Calu3 (cell line): ENCODE measurements at places on chromosomes 3 and 15.

DNA sequence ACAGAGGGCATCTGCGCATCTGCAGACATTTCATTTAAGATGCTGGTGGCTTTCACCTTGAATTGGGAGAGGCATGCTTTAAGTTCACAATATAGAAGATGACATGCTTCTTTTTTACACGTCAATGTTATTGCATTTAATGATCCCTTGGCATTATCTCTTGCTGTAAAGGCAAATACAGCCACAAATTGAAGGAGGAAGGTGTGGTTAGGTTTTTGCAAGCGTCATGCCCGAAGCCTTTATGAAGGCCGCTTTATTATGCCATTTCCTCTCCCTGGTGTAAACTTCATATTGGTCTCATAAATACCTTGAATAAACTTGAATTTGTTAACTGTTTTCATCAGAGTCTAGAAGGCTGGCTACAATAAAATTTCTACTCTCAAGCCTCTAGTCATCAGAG lies 212.7 kb downstream of the PDZRN3 start:
- no peak for DNase-seq

DNA sequence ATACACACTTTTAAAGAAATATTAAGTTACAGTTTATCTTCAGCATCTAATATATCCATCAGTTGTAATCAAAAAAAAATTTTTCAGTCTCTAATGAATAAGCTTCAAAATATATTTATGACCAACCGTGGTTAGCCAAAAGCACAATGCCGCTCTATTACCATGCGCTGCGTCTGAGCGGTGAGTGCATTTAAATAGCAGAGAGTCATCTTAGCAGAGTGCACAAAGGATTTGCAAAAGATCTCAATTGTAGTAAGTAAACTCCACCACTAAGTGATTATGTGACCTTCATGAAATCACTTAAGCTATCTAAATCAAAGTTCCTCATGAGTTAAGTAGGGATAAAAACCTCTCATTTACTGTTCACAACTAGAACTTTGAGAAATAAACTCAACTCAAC lies 4.9 kb downstream of the TP63 start:
- DNase-seq, result no peak

DNA sequence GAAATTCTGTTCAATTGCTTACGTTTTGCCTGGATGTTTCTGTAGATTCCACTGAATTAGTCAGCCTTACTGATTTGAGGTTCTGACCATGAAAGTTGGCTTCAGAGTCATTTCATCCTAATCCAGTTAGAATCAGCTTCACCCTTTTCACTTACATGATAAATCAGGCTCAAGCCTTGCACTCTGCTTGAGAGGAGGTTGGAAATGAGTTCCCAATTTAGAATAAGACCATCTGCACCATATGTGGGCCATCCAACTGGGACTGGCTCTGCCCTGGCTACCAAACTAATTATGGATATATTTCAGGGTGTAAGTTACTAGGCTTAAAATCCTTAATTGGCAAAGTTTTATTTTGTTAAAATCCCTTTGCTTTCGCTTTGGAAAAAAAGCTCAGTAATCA lies 255.7 kb downstream of the CHL1 start:
- DNase-seq, result no peak

GRCh38 chr15:31208817-31209216 lies 107.3 kb upstream of the TRPM1 start:
- DNase-seq, result no peak

- peak; percentile 84 for DNase-seq
Observed at GRCh38 chr3:48989796-48990635, at the start of gene P4HTM. Gene P4HTM (plus strand): TSS chr3:48990241. CDS start chr3:48990257, 16 bp downstream.

DNA sequence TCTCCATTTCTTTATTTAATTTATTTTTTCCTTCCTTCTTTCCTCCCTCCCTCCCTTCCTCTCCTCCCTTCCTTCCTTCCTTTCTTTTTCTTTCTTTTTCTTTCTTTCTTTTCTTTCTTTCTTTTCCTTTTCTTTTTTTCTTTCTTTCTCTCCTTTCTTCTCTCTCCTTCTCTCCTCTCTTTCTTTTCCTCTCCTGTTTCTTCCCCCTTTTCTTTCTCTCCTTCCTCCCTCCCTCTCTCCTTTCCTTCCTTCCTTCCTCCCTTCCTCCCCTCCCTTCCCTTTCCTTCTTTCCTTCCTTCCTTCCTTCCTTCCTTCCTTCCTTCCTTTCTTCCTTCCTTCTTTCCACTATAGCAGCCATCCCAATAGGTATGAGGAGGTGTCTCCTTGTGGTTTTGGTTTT lies 6.8 kb upstream of the PDIA5 start:
- DNase-seq, result no peak

DNA sequence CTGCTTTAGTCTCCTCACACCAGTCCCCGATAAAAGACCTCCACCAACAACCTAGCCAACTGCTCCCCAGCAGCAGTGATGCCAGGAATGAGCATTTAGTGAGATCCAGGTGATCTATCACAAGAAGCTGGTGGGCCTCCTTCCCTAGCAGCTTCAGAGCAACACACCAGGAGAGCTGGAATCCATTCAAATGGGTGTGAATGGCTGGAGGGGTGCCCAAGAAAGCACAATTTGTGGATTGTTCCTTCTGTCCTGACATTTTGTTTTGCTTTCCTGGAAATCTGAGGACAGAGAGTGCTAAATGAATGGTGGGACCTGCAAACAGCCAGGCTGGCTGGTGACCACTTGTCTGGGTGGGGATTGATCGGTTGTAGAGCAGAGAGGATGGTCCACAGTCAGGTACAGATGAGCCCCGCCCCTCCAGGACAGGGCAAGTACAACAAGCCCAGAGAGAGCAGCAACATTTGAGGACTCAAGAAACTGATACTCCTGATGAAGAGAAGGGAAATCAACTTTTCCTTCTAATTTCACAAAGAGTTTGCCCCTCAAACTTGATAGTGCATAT lies 316.8 kb downstream of the VPS13C start:
- DNase-seq, result no peak

DNA sequence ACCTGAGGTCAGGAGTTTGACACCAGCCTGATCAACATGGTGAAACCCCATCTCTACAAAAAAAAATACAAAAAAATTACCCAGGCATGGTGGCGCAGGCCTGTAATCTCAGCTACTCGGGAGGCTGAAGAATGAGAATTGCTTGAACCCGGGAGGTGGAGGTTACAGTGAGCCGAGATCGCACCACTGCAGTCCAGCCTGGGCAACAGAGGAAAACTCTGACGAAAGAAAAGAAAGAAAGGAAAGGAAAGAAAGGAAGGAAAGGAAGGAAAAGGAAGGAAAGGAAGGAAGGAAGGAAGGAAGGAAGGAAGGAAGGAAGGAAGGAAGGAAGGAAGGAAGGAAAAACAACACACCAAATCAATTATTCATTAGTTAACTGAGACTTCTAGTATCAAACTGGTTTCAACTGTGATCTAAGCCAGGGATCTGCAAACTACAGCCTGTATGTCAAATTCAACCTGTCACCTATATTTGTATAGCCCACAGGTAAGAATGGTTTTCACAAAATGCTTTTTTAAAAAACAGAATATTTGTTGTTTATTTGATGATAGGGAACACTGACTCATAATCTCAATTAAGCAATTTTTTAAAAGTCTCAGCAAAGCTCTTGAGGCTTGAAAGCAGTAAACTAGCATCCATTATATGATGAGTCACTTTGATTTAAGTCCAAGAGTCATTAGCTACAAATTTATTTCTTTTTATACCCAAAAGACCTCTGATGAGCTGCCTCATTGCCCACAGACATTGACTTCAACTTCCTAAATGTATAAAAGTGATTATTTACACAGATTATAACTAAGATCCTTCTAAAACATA lies 127.6 kb downstream of the TBL1XR1 start:
- no peak for DNase-seq

GRCh38 chr3:191412759-191413158 lies 48.2 kb upstream of the PYDC2 start:
- no peak for DNase-seq

DNA sequence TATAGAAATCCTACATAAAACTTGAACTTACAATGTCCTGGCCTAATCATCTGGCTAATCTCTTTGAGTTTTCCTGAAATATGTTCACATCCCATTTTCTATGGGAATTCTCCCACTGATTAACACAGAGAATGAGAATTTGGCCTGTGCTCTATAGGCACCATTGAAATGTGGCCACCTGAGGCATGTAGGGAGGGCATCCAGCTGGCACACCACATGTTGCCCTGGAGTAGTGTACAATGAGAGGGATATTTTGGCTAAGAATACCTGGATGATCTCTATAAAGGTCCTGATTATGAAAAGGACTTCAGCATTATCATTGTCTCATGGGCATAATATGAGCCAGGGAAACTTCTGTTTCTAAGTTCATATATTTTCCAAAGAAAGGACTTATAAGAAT lies 324.0 kb downstream of the ZBTB20 start:
- DNase-seq, result no peak

- no peak for DNase-seq
Observed at GRCh38 chr3:11212299-11212608, 58.0 kb downstream of the HRH1 start.

DNA sequence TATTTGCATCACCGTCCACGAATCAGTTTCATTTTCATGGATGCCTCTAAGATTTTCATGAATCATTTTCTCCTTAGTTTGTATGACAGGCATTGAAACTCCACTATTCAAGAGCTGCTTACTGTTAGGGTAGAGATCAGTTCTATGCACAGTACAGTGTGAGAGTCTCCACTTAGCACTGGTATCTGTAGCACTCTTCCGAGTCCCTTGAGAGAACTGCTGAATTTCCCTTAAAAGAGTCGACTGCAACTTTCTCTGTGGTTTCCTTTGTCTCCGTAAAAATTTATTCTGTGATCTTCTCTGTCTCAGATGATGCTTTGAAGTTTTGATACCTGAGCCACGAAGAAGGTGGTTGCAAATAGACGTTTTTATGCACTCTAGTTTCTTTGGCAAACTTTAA lies 14.8 kb downstream of the GTPBP8 start:
- DNase-seq, result no peak

DNA sequence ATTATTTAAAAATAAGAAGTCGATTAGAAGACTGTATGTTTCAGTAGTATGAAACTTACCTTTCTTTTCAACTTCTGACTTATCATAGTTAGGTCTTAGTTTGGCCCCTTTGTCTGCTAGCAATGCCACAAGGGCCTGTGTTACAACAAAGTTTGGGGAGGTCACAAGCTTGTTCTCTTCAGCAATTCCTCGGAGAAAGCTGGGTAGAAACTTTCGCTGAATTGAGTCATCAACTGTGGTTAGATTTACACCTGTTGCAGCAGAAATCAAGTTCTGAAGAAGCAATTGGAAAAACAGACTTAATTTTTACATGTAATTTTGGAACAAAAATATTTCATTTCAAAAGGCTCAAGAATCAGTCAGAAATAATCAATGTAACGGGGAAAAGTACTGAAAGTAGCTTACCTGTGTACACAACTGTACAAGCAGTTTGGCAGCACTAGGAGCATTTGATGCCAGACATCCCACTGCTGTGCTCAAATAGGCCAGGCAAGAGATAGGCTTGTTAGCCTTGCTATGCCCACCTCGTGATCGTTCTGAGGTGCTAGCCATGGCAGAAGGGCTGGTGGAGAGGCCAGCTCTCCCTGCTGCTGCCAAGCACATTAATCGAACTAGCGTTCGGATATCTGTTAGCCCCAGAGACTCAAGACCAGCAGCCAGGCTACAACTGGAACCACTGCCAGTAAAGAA lies 58.6 kb downstream of the FBXL22 start:
- no peak for DNase-seq

- DNase-seq, result peak; percentile 85
Observed at GRCh38 chr3:12405432-12406272, 78.6 kb upstream of the TSEN2 start.

- DNase-seq, result no peak
Observed at GRCh38 chr3:53260286-53260785, 4.5 kb upstream of the TKT start.

- DNase-seq, result no peak
Observed at GRCh38 chr3:2390926-2391532, 292.4 kb downstream of the CNTN4 start.

DNA sequence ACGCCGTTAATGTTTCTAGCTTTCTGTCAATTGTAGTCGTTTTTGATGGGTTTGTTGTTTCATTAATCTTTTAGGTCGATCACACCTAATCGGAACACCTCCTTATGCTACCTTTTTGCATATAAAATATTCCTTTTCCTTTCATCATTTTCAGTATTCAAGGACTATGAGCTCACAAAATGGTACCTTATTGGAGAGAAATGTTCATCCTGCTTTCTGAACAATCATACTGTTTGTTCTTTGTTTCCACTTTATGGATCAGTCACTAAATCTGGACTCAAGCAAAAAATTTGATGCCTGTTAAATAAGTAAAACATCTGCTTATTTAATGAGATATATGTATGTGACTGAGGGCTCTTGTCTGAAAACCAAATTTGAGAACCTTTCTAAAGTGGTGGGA lies 1.1 kb downstream of the KIF15 start:
- no peak for DNase-seq

DNA sequence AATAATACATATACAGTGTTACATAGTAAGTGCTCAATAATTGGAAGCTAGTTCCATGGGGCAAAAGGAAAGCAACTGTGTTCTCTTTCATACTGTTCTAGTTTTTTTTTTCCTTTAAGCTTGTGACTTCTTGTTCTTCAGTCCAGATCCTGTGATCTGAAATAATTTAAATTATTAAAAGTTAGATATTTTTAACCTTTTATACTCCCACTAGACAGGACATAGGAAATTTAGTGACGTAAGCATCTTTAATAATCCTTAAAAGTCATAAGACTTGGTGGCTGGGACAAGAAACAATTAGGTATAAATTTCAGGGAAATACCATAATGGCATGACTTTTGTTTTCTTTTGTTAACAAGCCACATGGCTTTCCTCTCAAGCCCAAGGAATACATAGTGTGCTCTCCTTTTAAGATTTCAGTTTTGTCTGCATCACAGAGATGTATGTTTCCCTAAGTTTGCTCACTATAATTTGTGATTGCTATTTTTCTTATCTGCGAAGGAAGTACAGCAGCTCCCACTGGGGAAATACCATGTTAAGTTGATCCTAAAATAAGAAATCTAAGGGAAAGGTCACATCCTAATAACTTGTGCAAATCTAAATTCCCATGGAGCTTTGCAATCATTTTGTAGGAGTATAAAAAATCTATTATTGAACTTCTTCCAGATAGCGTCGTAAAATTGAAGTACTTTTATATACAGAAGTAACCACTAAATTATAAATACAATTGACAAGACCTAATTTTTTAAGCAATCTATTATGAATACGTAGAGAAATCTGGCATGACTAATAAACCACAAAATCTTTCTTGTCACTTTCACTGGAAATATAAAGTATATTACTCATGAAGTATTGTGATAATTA lies 30.1 kb downstream of the PPARG start:
- DNase-seq, result no peak

DNA sequence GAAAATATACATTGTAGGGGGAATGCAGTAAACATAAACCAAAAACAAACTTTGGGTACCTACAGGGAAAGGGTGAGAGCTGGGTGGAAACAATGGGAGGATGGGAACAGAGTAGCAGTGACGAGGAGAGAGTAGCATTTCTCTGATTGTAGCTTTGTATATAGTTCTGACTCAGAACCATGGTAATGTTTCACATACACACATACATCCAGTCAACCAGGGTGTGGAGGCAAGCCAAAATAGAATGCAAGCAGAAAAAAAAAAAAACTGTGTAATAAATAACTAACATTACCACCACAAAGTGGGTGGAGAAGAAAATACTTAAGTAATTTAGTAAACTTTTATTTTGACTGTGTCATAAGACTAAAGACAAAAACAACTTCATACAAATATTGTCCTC lies 27.2 kb downstream of the BCL2A1 start:
- no peak for DNase-seq

- DNase-seq, result no peak
Observed at GRCh38 chr3:29307295-29307694, 26.4 kb downstream of the RBMS3 start.

GRCh38 chr3:86244905-86245304 lies 746.0 kb downstream of the VGLL3 start:
- DNase-seq, result no peak
